ENCODE measurements at places on chromosomes 2 and 18.

- DNase-seq, result no peak
Observed at GRCh38 chr18:21998486-21998885, 170.9 kb upstream of the GATA6 start.

DNA sequence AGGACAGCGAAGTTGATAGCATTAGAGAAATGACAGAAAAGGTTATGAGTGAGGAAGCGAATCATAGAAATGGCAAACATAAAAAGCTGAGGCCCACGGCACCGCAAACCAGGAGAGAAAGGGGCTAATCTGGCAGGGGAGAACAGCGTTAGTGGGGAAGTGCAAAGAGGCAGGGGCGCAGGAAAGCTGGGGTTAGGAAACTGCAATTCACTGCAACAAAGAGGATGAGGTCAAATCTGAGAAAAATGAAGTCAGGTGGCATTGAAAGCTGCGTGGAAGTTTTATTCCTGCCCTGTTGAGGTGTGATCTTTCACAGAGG lies 653 bp upstream of the ABI2 start:
- DNase-seq, result no peak

DNA sequence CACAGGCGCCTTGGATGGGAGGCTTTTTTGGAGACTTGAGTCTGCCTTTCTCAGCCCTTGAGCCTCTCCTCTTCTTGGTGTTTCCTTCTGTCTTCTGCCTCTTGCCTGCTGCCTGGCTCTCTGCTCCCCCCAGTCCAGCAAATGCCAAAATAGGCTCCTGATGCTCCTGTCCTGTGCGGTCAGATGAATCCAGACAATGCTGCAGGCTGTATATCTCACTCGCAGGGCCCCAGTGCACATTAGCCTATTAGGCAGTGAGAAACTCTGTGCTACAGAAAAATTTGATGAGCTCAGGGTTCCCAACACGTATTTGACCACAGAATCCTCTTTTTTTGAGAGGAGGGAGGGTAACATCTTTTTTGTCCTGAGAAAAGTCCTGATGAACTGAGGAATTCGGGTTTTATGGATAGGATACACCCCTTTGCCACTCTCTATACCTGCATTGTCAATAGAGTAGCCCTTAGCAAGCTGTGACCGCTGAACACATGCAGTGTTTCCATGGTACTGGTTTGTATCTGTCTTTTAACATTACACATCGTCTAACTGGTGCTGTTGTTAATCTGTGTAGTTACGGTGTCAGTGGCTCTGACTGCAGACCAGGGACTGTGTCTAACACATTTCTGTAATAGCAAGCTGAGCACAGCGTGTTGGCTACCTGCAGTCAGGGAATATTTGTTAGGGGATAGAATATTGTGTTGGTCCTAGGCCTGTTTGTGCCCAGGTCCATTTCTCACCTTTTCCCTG lies 50.8 kb downstream of the FAM228A start:
- no peak for DNase-seq

- DNase-seq, result no peak
Observed at GRCh38 chr2:106205488-106205887, 11.4 kb upstream of the UXS1 start.

GRCh38 chr2:128727914-128728313 lies 409.2 kb upstream of the HS6ST1 start:
- peak; percentile 94 for DNase-seq

- DNase-seq, result peak; percentile 41
Observed at GRCh38 chr2:160596441-160596840, 102.8 kb upstream of the RBMS1 start.

DNA sequence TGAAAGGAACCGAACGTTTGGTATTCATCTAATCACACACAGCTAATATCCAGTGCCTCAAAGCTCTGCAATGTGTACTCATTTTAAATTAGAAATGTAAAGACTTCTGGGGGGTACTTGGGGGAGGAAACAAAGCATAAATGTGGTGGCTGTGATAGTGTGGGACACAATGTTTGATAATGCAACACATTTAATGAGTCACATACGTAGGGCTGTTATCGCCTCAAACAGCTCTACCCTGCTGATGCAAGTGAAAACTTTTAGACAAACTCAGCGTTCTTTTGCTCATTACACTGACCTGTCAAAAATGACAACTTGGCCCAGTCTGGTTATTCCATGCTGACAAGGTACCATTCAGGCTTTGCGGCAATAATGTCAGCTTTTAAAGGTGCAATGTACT lies 1227.1 kb upstream of the CELF4 start:
- DNase-seq, result no peak

- peak; percentile 65 for DNase-seq
Observed at GRCh38 chr2:60674524-60675165, 81.4 kb upstream of the PAPOLG start.

GRCh38 chr2:43609290-43609918 lies 13.6 kb upstream of the THADA start:
- DNase-seq, result peak; percentile 49

- peak; percentile 61 for DNase-seq
Observed at GRCh38 chr2:46076251-46076650, 221.0 kb upstream of the EPAS1 start.

DNA sequence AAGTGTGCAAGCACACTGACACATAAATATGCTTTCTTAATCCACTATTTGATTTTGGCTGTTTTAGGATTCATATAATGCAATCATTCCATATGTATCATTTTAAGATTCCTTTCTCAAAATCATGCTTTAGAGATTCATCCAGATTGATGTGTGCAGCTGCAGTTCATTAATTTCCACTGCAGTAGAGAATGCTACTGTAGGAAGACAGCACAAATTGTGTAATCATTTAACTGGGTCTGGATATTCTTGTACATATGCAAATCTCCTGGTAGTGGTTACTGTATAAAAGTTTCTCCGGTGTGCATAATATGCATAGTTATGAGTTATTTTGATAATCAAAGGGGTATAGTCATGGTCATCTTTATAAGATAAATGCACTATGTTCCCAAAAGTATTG lies 502.5 kb upstream of the ACVR2A start:
- peak; percentile 2 for DNase-seq

- peak; percentile 56 for DNase-seq
Observed at GRCh38 chr18:63963615-63964256, 6.1 kb upstream of the SERPINB8 start.

- DNase-seq, result peak; percentile 61
Observed at GRCh38 chr18:71665131-71665530, 879.0 kb downstream of the CBLN2 start.

DNA sequence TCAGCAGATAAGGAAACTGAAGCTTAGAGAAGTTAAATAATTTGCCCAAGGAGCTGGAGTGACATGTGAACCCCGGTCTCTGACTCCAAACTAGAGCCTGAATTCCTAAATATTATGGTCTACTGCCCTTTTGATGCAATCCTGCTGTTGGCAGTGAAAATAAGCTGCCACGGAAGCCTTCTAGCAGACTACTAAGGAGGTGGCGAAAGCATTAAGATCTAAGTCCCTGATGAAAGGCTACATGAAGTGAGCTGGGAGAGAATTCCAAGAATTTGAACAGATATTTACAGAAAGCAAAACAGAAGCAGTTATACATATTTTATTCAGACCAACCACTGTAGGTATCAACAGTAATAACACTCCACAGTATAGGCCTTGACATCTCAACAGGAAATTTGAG lies 28.1 kb downstream of the TRMT61B start:
- DNase-seq, result no peak

- DNase-seq, result peak; percentile 69
Observed at GRCh38 chr2:203740871-203741281, 34.4 kb downstream of the CD28 start.

DNA sequence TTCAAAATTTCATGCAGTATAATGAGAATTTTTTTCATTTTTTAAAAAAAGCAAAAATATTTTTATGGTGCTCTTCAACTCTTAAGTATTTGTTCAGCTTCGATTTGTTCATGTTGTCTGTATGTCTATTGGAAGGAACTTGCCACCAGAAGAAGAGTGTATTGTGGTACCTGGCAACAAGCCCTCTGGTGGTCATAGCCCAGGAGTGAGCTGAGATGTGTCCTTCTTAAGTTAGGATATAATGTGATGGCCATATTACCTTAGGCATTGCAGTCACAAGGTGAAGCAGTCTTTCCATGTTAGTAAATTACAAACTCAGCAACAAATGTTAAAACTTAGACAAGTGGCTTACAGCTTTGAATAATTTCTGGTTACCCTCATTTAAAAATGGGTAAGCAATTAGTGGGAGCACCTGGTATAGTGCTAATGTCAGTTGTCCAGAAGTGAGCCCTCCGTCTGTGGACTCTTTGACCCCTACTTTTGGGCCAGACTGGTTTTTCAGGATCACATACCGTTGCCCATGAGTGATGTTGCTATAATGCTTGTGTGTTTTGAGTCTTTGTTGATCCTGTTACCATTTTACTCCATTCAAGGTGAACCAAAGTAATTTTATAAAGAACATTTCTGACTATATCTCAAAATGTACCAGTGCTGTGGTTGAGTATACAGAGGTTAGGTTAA lies 57.4 kb downstream of the MYO1B start:
- no peak for DNase-seq

DNA sequence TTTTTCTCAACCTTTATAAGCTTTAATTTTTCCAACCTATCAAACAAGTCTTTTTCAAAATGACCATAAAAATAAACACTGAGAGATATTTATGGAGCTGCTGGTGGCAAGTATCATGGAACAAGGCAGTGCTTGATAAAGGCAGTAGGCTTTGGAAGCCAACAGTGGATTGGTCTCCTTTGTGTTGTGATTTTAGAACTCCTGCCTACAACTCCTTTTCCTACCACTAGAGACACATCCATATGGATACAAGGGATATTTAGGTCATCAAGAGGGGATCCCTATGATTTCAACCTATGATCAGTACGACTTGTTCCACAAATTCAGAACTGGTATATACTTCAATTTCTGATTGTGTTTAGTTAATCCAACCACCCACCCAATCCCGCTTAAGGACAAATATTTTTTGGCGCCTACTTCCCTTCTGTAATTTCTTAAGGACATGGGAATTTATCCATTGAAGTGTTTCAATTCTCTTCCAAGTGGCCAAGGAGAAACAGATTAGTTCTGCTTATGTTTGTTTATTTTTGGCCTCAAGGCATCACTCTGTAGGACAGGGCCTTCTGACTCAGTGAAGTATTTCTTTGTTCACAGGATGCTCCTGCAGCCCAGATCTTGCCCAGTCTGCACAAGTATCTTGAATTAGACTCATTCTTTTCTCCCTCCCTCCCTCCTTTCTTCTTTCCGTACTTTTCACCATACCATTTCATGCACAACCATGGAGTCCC lies 2119.6 kb upstream of the PIK3C3 start:
- DNase-seq, result no peak

Data from fibroblast of skin of right biceps (primary cell).